Esophagus squamous epithelium (tissue), 5 donors: ENCODE measurements at places on chromosomes 13 and 19. TPM values are rescaled to one million over a fixed set of nuclear protein-coding genes. Genes with fewer than 3 reads are reported as not detected.

CEACAM6 gene
- 288 TPM for total RNA-seq

DNA sequence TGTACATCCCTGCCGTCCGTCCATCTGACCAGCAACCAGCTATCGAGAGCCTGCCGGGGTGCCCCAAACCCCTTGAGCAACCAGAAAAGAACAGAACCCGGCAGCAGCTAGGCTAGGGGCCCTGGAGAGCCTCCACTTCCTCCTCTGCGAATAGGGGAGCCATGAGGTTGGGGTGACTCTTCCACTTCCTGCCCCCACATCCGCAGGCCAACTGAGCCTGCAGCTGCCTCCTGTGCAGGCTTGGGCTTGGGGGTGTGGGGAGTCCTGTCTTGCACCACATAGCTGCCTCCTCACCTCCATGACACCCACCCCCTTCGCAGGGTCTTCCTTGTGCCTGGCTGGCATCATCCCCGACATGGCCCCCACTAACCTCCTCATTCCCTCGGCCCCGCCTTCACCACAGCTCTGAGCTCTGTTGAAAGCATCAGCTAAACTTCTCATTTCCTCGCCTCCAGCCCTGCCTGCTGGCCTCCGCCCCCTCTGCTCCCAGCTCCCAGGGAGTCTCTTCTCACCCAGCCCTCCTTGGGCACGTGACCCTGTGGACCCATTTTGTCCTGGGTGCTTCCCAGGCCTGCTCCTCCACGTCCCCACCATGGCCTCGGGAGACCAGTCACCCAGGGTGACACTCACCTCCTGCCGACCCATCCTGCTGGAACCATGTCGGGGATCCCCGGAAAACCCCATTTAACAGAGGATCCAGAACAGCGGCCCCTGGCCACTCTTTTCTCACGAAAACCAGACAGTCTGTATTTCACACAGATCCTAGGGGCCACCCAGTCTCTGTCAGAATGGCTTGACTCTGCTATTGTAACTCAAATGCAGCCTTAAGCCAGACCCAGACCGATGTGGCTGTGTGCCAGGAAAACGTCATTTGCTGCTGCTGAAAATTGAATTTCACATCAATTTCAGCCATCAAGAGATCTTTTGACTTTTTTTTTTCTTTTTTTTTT lies 50.4 kb downstream of the MYO9B start:
- no peaks in the 10 kb centered on the region for H3K27me3 ChIP-seq
- no peak overlapping the region for H3K4me3 ChIP-seq
- H3K27ac ChIP-seq: peak overlapping the region; percentile 75
- H3K4me1 ChIP-seq: peaks cover 39% of the 10 kb centered on the region
- no peak for DNase-seq

DNA sequence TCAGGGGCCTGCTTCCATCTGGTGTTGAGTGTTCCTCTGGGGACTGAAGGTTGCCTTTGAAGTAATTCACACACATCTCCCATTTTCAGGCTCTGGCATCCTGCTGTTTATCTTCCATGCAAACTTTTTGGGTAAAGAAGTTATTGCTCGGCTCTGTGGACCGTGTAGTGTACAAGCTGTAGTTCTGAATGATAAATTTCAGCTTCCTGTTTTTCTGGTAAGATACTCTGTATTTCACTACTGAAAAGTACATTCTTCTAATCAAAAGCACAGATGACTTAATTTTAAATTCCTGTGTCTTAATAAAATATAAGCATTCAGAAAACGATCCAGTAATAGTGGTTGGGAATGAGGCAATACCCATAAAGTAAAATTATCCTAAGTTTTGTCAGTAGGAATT lies 36.7 kb downstream of the MPHOSPH8 start:
- no peaks in the 10 kb centered on the region for H3K27me3 ChIP-seq
- H3K27ac ChIP-seq: no peak overlapping the region
- peaks cover 58% of the 10 kb centered on the region for H3K36me3 ChIP-seq
- DNase-seq: no peak
- H3K4me1 ChIP-seq: no peaks in the 10 kb centered on the region
- no peak overlapping the region for H3K4me3 ChIP-seq

GRCh38 chr19:7013678-7014077 lies 7.6 kb downstream of the MBD3L2B start:
- DNase-seq: no peak
- H3K27ac ChIP-seq: no peak overlapping the region
- H3K27me3 ChIP-seq: no peaks in the 10 kb centered on the region
- no peak overlapping the region for H3K4me3 ChIP-seq
- H3K36me3 ChIP-seq: no peaks in the 10 kb centered on the region
- H3K4me1 ChIP-seq: no peaks in the 10 kb centered on the region

RHPN2 gene
- total RNA-seq: 1.6 TPM

GRCh38 chr19:1847684-1848398 lies 442 bp downstream of the REXO1 start:
- peaks cover 63% of the 10 kb centered on the region for H3K4me1 ChIP-seq
- peak overlapping the region; percentile 99 for H3K27ac ChIP-seq
- H3K27me3 ChIP-seq: no peaks in the 10 kb centered on the region
- no peaks in the 10 kb centered on the region for H3K36me3 ChIP-seq
- H3K4me3 ChIP-seq: peak overlapping the region; percentile 99
- no peak for DNase-seq

SHANK1 gene
- not detected for total RNA-seq

DNA sequence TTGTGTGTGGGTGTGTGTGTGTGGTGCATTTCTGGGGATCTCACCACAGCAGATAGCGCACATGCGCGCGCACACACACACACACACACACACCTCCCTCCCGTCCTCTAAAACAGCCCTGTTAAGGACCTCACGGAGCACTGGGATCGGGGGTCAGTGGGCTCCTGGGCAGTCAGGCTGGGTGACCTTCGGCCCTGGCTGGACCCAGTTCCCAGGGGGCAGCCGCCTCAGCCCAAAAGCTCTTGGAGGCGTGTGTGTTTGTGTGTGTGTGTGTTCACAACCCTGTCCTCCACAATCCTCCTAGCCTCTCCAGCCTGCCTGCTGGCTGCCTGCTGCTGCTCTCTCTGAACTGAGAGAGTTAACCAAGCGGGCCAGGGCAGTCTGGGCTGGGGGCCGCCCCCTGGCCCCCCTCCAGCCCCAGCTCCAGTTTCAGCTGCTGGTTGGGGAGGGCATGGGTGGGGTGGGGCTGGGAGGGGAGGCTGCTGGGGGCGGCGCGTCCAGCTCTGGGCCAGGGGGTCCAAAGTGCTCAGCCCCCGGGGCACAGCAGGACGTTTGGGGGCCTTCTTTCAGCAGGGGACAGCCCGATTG lies at the start of gene FXYD1:
Gene FXYD1 (plus strand): TSS at position 520 of the 588 bp plus-strand sequence. CDS start 1,256 bp downstream, outside the sequence.
- no peaks in the 10 kb centered on the region for H3K36me3 ChIP-seq
- DNase-seq: no peak
- peaks cover 5% of the 10 kb centered on the region for H3K27me3 ChIP-seq

ZNF559 gene
- total RNA-seq: 10.9 TPM

GRCh38 chr19:7152568-7152967 lies 83.1 kb downstream of the ZNF557 start:
- no peaks in the 10 kb centered on the region for H3K4me1 ChIP-seq
- DNase-seq: no peak
- H3K27ac ChIP-seq: no peak overlapping the region
- no peaks in the 10 kb centered on the region for H3K27me3 ChIP-seq

DNA sequence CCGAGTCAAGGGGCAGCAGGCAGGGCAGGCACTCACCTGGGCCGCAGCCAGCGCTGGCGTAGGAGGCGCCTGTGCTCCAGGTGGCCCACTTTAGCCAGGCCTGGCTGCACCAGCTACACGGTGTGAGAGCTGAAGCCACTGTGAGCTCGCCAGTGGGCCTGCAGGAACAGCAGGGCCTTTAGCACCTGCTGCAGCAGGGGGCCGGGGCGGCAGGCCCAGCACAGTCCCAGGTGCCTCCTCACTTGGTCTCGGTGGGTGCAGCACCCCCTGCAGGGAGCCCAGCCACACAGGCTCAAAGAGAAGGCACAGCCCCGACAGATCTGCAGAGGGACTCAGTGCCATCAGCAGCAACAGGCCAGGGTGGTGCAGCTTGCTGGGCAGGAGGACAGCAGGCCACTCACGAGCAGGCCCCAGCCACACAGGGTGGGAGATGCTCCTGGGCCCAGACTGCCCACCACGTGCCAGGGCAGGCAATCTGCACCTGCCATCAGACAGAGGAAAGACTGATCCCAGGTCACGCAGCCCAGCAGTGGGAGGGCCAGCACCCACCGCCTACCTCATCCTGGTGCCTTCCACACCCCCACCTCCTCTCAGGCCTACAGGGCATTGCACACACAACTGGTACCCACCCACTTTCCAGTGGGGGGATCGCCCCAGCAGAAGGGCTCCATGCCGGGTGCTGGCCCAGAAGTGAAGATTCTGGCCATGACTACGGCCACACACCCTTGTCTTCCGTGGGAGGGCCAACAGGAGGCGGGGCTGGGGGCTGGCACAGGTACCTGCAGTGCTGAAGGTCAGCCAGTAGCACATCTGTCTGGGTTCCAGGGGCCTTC lies 15.8 kb downstream of the ARHGAP33 start:
- no peaks in the 10 kb centered on the region for H3K27me3 ChIP-seq
- no peaks in the 10 kb centered on the region for H3K36me3 ChIP-seq
- no peaks in the 10 kb centered on the region for H3K4me1 ChIP-seq
- H3K27ac ChIP-seq: no peak overlapping the region
- DNase-seq: no peak
- no peak overlapping the region for H3K4me3 ChIP-seq

DNA sequence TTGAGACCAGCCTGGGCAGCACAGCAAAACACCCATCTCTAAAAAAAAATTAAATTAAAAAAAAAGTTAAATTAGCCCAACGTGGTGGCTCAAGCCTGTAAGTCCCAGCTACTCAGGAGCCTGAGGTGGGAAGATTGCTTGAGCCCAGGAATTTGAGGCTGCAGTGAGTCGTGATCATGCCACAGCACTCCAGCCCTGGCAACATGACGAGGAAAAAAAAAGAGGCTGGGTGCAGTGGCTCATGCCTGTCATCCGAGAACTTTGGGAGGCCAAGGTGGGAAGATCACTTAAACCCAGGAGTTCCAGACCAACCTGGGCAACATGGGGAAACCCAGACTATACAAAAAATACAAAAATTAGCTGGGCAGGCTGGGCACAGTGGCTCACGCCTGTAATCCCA lies 2.2 kb upstream of the TMEM161A start:
- peaks cover 21% of the 10 kb centered on the region for H3K4me1 ChIP-seq
- no peak overlapping the region for H3K27ac ChIP-seq
- H3K4me3 ChIP-seq: no peak overlapping the region
- no peaks in the 10 kb centered on the region for H3K36me3 ChIP-seq
- no peaks in the 10 kb centered on the region for H3K27me3 ChIP-seq

ZNF600 gene
- total RNA-seq: 2.3 TPM

DNA sequence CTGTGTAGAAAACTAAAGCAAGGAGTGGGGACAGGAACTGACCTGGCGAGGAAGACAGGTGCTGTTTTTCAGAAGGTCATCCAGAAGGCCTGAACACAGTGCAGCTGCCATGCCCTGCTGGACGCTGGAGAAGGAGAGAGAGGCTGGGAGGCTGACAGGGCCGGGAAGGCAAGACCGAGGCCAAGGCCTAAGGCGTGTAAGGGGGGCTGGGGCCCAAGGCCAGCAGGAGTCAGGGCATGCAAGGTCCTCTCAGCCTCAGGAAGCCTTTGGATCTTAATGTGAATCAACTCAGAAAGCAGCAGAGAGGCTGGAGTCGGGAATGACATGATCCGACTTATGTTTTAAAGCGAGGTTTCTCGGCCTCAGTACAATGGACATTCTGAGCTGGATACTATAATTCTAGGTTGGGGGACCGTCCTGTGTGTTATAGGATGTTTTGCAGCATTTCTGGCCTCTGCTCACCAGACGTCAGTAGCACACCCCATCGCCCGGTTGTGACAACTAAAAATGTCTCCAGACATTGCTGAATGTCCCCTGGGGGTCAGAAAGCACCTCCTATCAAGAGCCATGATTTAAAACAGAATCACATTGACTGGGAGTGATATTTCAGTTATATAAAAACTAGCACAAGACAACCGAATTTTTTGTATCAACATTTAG lies 530.4 kb downstream of the MYO16 start:
- no peak overlapping the region for H3K4me3 ChIP-seq
- H3K4me1 ChIP-seq: peaks cover 28% of the 10 kb centered on the region
- no peaks in the 10 kb centered on the region for H3K36me3 ChIP-seq
- no peak for DNase-seq

- no peaks in the 10 kb centered on the region for H3K27me3 ChIP-seq
- H3K27ac ChIP-seq: peak overlapping the region; percentile 94
- H3K4me3 ChIP-seq: peak overlapping the region; percentile 75
- peaks cover 10% of the 10 kb centered on the region for H3K36me3 ChIP-seq
Observed at GRCh38 chr19:23762884-23763711, 4.4 kb upstream of the ZNF681 start.

PRKCG gene
- total RNA-seq: not detected

DNA sequence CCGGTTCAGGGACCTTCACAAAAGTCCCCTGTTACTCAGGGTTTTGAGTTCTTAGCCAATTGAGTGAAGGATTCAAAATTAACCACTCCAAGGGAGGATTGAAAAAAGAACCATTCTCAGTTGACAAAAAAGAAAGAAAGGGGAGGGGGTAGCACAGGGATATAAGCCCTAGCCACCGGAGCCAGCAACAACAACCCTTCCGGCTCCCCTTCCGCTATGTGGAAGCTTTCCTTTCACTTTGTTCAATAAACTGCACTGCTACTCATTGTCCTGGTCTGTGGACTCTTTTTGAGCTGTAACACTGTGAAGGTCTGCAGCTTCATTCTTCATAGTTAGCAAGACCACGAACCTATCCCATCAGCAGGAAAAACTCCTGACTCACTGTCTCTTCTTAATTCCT lies 1488.1 kb upstream of the PRR20A start:
- H3K36me3 ChIP-seq: no peaks in the 10 kb centered on the region
- no peak for DNase-seq
- H3K4me3 ChIP-seq: no peak overlapping the region
- no peaks in the 10 kb centered on the region for H3K4me1 ChIP-seq
- no peak overlapping the region for H3K27ac ChIP-seq
